Bronchus fibroblast of lung (primary cell): ENCODE measurements at places on chromosomes 6 and 20. TPM values are rescaled to one million over a fixed set of nuclear protein-coding genes. Genes with fewer than 3 reads are reported as not detected.

The C2 gene
- 0.17 and 0.30 TPM in 2 replicates for total RNA-seq

The IMPG1 gene
- 0.30 TPM in 1 of 2 replicates, not detected in the other for total RNA-seq

The PPP1R3G gene
- 0.50 and 0.59 TPM in 2 replicates for total RNA-seq

The PRICKLE4 gene
- not detected in 2 replicates for total RNA-seq

The LRP11 gene
- total RNA-seq = 28.2 and 30.6 TPM in 2 replicates

The GRM1 gene
- total RNA-seq = not detected in 2 replicates

The MCHR2 gene
- total RNA-seq = not detected in 2 replicates

The SLC22A1 gene
- total RNA-seq = under 0.01 TPM in 1 of 2 replicates, not detected in the other
